Activated gamma-delta T cell treated with anti-CD3 and anti-CD28 coated beads, Interleukin-2, amount 50 U/mL, for 16 hours (primary cell): ENCODE measurements at places on chromosomes 1 and 21.

DNA sequence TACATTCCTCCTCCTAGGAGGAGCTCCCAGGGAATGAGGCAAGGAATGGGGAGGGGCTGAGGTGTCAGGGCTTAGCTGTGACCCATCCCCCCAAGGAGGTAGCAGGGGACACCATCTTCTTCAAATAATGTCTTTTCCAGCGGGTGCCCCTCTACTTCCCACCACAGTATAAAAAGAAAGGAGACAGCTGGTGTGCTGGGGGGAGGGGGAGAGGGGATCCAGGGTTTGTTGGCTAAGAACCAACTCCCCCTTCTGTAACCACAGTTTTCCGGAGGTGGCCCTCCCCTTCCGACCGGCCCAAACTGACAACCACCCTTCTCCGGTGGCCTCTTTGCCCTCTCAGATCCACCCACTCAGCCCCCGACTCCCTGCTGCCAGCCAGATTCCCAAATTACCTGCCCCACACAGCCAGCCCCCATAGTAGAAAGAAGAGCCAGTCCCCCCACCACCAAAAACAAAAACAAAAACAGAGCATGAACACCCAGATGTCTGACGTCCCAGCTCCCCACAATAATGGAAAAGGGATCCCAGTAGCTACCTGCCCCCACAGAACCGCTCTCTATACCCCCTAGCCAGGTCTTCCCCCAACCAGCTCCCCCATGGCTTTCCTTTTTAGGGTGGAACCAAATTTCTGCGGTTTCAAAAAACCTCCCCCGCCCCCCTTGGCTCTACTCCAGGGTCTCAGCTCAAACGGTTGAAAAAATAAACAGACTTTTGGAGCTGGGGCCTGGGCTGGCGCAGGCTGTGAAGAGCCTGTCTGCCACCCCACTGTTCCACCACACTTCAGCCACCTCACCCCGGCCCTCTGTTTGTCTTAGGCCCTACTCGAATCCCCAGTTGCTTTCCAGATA, 2.1 kb downstream of the ARHGEF2 start:
- DNase-seq: peak; percentile 65

DNA sequence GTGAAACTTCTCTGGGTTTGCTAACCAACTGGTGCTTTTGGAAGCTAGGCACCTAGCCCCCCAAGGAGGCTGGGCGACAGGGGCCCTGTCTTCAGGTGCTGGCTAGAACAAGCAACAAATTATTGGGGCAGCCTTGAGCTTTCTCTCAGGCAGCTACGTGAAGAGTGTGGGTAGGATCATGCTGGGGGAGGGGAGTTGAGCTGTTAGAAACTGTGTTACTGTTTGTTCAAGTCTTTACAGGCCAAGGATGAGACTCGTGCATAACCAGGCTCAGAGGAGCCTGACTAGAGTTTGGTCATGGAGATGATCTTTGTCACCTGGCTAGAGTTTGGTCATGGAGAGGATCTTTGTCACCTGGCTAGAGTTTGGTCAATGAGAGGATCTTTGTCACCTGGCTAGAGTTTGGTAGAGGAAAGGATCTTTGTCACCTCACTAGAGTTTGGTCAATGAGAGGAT, 12.6 kb upstream of the SCCPDH start:
- no peak for DNase-seq

GRCh38 chr1:14546416-14546815, 52.1 kb upstream of the KAZN start:
- no peak for DNase-seq

GRCh38 chr1:104648269-104648691, 898.6 kb downstream of the AMY1C start:
- no peak for DNase-seq

GRCh38 chr1:111404588-111404987, 22.9 kb downstream of the OVGP1 start:
- no peak for DNase-seq

- no peak for DNase-seq
Observed at GRCh38 chr1:86500714-86501113, 32.0 kb downstream of the CLCA1 start.

DNA sequence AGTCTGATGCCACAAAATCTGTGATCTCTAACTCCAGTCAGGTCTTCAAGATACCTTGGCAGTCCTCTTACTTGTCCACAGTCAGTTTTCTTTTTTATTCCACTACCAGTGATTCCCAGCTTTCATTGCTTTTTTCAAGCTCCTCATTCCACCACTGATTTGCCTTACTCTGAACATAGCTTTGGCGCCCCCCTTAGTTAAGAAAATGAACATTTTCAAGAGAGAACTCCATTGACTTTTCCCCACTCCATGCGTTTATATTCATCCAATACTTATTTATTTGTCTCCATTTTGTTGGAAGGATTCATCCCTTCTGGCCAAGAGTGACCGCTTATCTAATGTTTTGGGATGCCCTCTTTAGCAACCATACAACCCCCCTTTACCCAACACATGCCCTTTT, 33.9 kb upstream of the IPO9 start:
- DNase-seq: no peak

DNA sequence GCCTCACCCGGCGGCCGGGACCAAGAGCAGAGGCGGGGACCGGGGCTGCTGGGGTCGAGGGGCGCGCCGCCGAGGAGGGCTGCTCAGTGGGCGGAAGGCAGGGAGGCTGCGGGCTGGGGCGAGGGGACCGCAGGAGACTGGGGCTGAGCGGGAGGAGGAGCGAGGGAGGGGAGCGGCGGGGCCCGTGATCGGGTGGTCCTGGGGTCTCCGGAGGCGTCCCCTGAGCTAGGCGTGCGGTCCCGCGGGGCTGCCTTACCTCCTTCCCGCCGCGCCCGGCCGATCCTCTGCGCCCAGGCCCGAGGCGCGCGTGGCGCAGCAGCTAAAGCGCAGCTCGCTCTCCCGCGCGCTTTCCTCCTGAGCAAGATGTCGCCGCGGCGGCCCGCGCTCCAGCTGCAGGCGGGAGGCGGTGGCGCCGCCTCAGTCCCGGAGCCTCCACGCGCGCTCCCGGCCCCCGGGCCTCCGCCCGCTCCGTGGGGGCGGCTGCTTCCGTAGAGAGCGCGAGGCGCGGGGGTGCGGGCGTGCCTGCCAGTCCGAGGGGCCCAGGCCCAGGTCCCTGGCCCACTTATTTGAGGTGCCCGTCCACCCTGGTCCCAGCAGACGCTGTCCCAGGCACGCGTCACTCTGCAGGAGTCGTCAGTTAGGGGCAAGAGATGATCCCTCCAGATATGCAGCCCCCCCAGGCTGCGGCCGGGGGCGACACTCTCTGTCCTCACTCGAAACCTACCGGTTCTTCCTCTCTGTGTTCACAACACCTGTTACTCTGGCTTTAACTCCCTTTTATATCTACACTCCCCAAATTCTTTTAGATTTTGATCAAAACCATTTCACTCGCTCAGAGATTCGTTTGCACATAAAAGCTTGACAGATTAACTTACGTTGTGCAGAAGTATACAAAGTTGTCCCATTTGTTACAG, at the start of gene CCSAP:
Gene CCSAP (minus strand): TSS at position 392 of the 914 bp plus-strand sequence. CDS start 582 bp downstream, outside the sequence.
- peak; percentile 67 for DNase-seq

GRCh38 chr1:232786845-232787455, 18.3 kb upstream of the MAP10 start:
- no peak for DNase-seq

- no peak for DNase-seq
Observed at GRCh38 chr1:54493608-54494007, 54.4 kb upstream of the ACOT11 start.

DNA sequence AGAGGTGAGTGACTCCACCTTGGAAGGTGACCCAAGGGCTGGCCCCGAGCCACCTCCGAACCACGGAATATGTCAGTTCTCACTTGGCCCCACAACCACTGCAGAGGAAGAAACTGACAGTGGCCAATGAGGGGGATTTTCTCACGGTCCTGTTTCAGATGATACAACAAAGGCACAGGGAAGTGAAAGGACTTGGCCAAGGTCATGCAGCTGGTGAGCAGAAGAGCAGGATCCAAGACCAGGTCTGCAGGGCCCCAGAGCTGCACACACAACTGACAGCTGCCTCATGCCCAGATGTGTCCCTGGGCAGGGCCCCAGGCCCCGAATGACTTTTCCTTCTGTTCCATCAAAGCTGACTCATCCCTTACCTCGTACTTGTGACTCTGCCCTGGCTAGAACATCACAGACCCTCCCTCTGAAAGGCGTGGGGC, 25.8 kb upstream of the EVA1B start:
- no peak for DNase-seq

DNA sequence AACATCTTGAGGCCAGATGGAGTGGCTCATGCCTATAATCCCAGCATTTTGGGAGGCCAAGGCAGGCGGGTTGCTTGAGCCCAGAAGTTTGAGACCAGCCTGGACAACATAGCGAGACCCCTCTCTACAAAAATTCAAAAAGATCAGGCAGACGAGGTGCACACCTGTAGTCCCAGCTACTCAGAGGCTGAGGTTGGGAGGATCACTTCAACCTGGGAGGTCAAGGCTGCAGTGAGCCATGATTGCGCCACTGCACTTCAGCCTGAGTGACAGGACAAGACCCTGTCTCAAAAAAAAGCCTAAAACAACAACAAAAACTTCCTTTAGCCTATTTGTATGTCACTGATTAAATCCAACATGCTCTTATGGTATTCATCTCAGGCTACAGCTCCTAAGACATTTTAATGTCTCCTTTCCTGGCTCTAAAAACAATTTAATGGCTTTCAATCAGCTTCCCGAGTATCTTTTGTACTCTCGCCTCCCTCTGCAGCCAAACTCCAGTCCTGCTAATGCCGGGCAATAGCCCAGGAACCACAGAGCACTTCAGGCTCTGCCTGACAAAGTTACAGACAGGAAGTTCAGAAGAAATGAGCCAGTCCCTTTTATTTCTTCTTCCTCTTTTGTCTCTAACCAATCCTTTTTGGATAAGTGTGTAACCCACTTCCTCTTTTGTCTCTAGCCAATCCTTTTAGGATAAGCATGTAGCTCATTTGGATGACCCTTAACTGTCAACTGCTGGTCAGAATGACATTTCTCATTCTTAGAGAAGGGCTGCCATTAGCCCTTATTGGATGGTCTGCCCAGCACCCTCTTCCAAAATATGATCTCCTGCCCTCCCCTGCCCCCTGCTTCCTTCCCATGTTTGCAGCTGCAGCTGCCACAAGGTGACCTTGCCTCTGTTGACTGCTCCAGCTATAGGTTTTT, 6.6 kb upstream of the DOP1B start:
- no peak for DNase-seq

DNA sequence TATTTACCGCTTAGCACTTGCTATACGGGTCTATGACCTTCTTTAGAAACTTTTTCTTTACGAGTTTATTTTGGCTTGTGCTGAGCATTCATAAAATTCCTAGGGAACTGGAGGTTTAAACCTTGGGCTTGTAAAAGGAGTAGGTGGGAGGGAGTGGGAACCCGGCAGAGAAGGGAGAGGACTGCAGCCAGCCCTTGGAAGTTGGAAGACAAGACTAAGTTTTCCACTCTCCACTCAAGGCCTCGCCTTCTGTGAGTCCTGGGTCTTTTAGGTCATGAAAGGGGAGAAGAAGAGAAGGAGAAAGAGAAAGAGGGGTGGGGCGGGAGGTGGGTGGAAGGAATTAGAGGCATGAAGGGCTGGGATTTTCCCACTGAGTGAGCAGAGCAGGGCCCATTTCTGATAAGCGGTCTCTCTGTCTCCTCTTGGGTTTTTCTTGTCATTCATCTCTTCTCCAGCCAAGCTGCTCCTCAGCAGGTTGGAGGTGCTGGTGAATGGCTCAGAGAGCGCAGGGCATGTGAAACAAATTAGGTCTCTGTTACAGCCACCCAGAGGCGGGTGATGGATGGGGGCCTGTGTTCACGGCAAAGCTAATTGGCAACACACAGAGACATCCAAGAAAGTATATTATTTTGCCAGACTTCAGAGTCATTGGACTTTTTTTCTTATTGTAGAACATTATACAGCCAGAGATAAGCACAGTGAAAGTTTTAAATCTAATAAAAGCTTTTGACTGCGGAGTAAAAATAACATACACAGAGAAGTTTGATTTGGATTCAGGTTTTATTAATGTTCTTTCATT, 247.3 kb downstream of the FOXD2 start:
- no peak for DNase-seq

DNA sequence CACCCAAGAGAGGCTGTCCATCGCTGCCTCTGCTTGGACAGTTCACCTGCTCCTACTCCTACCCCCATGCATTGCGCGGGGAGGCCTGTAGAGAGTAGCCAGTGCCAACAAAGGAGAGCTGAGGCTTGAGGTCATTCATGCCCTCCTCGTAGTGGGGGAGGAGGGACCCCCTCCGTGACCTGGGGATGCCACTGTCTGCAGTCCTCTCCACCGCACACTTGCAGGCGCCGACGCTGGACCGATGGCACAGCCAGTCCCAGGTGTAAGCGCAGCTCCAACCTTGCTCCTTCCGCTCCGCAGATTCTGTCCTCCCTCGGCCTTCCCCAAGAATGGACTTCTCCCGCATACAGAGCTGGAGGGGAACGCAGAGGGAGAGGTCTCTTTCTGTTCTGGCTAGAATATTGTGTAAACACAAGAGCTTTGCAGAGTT, 672 bp upstream of the PHLDA3 start:
- no peak for DNase-seq

- DNase-seq: peak; percentile 63
Observed at GRCh38 chr1:116817582-116818064, 63.4 kb downstream of the CD2 start.
